ENCODE measurements at places on chromosomes 3 and 15.

DNA sequence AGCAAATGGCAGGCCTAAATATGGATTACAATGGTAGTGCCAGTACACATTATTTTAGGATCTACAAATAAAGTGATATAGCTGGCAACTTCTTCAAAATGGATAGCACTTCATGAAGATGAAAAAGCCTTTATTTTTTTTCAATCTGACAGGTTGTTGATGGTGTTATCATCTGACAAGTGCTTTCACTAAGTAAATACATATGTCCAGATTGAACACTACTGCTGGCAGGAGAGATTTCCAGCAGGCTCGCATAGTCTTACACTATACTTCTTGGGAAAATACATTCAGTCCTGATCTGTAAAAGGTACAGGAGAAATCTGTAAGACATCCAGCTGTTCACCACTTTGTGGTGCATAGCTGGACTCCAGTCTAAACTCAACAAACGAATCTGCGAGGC lies 50.9 kb upstream of the ALCAM start:
- DNase-seq, result no peak

GRCh38 chr3:60764870-60765269 lies 486.4 kb downstream of the FHIT start:
- no peak for DNase-seq

GRCh38 chr3:120693439-120694171 lies 11.6 kb upstream of the HGD start:
- no peak for DNase-seq

DNA sequence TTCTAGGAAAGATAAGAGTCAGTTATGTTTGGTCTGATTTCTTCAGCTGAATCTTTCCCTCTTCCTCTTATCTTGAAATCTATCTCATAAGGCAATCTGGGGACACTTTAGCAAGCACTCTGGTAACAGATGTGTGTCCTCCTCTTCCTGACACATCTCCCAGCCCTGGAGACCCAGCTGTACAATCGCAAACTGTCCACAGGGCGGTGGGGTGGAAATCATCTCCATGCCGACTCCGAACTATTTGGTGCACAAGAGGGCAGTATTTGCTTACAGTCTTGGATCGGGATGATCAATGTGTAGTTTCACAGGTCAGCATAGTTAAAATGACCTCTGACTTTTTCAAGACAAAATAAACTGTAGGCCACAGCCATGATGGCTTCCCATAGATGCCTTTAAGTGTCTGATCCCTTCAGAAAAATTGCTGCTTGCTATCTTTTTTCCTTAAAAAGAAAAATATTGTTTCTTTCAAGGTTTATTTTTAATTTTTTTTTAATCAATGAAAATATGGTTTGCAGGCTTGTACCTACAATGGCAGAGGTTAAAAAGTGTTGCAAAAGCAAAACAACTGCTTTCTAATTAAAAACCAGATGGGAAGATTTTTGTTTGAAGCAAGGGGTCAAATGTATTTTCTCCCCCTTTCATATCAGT lies 17.7 kb downstream of the EEFSEC start:
- DNase-seq, result no peak

- no peak for DNase-seq
These were observed 274.7 kb downstream of the RBMS3 start for GRCh38 chr3:29555590-29555989.

DNA sequence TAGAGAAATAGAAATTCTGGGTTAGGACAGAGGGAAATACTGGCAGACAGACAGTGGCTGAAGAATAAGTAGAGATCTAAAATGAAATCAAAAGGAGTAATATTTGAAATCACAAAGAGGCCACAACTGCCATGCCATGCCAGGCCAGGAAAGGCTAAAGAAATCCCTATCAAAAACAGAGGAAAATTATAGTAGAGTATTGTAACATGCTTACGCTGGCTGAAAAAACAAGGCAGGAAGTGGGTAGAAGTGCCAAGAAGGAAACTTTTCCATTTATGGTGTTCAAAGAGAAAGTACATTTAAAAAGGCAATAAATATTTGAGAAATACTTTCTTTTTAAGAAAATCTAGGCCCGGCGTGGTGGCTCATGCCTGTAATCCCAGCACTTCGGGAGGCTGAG lies 415.7 kb downstream of the PLCL2 start:
- DNase-seq, result no peak

DNA sequence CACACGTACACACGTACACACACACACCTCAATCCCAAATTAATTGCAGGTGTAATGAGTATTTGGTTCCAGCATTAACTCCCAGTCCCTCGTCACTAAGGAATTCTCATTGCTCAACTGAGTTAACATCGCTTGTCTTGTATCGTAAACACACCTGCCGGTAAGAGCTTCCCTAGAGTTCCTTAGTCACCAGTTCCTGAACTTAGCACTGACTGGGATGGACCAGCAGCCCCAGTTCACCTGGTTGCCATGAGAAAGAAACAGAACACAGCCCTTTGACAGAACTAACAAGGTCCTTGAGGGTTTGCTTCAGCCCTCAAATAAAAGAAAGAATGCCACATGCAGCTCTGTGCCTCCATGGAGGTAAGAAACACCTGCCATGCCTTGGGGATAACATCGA lies 66.3 kb upstream of the SLCO3A1 start:
- DNase-seq, result no peak

GRCh38 chr3:147654827-147655226 lies 245.7 kb downstream of the ZIC1 start:
- no peak for DNase-seq

GRCh38 chr3:148992027-148992634 lies 791 bp downstream of the GYG1 start:
- DNase-seq, result no peak

GRCh38 chr3:8658306-8659212 lies 14.0 kb upstream of the SSUH2 start:
- peak; percentile 85 for DNase-seq

GRCh38 chr3:70615286-70615685 lies 302.8 kb upstream of the MDFIC2 start:
- no peak for DNase-seq

GRCh38 chr3:106208967-106209366 lies 340.2 kb upstream of the CBLB start:
- no peak for DNase-seq

- no peak for DNase-seq
These were observed 527.3 kb downstream of the SHQ1 start for GRCh38 chr3:72320955-72321303.

GRCh38 chr15:41578736-41579383 lies 19.8 kb downstream of the TYRO3 start:
- no peak for DNase-seq

- peak; percentile 38 for DNase-seq
These were observed 121.0 kb upstream of the PRR20G start for GRCh38 chr3:127408684-127409420.

- DNase-seq, result no peak
These were observed 155.6 kb upstream of the HES1 start for GRCh38 chr3:193980326-193980725.

DNA sequence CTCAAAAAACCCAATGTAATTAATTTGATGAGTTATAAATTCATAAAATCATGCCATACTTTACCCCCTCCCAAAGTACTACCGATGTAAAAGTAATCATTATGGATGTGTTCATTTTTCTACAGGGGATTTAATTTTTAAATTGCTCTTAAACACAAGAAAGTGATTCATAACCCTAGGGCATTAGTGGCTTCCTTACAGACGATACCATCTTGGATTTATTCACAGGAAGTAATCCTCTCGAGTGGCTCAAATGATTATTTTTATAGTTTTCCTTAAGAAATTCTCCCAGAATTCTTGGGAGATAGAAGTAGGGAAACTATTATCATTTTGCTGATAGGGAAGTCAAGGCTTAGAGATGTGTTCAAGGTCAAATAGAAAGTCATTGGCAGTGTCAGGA lies 80.9 kb downstream of the PEX5L start:
- no peak for DNase-seq

GRCh38 chr3:78870484-78870883 lies 897.3 kb downstream of the ROBO1 start:
- no peak for DNase-seq

DNA sequence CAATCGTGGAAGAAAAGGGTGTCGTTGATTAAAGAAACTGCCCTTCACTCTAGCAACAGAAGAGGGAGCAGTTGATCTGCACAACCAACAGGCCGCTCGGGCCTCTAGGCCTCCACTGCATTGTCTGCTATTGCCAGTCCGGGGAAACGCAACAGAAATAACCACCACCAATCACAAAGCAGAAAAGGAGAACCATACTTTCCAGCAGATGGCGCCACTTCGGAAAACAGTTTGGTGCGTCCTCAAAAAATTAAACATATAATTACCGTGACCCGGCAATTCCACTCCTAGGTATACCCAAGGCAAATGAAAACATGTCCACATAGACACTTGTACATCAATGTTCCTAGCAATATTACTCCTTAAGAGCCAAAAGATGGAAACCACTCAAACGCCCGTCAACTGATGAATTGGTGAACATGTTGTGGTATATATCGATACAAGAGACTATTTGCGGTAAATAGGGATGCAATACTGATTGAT lies 154.1 kb downstream of the TJP1 start:
- no peak for DNase-seq

DNA sequence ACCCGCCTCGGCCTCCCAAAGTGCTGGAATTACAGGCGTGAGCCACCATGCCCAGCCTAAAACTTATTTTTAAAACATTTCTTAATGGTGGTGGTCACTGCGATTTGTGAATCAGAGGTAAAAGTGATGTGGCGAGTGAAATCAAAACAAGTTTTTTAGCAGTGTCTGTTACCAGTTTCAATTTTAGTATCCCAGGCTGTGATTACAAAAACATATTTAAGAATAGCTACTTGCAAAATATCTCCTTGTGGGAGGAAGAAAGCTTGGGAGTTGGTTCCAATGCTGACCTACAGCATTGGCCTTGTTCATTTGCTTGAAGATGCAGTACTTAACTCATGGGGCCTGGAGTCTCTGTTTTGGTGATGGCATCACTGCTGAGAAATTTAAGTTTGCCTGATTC lies 4.5 kb downstream of the RAB7A start:
- DNase-seq, result no peak

DNA sequence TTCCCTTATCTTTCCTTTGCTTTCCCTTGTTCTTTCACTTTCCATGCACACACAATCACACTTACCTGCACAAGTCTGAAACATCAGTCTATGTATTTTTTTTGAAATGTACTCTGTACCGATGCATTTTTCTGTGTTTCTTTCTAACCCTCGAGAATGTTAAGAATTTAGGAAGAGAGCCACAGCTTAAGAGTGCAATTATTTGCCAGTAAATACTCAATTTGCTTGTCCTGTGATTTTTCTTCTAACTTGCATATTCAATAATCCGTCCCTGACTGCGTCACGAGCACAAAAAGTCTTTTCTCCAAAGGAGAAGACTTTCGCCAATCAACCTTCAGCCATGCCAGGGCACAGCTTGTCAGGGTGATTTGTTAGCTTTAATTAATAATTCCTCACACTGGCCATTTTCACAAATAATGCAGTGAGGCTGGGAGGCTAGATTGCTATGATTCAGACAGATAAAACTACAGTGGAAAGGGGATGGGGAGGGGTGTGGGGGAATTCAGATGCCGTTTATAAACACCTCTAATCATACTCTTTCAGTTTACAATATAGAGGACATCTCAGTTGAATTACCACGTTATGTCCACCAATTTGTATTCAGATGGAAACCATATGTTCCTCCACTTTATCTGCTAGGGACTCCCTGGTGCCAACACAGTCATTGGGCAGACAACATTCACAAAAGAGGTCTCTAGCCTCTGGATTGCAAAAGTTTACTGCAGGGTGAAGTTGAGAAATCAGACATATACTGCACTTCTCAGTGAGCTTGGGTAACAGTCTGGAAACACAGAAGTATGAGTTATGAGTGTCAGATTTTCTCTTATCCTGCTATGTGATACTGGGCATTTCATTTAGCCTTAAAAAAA lies 388.0 kb downstream of the ZBTB20 start:
- DNase-seq, result no peak

- no peak for DNase-seq
These were observed 737.7 kb upstream of the ALCAM start for GRCh38 chr3:104629038-104629437.

DNA sequence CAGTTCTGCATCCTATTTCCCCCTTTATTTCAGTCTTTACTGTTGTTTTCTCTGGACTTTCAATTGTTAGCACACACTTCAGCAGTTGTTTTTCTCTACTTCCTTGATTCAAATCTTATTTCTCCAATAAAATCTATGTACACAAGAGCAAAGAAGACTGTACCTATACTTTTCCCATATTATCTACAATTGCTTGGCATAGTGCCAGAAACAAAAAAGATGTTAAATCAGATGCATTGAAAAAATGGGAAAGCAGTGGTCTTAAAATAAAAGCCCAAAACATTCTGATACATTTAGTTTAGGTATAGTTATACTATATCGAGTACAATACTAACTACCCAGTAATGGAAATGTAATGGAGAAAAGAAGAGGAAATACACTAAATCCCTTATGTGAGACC lies 265.1 kb downstream of the UBE2E2 start:
- DNase-seq, result no peak

- peak; percentile 38 for DNase-seq
These were observed 24.9 kb downstream of the ALS2CL start for GRCh38 chr3:46668591-46668990.

DNA sequence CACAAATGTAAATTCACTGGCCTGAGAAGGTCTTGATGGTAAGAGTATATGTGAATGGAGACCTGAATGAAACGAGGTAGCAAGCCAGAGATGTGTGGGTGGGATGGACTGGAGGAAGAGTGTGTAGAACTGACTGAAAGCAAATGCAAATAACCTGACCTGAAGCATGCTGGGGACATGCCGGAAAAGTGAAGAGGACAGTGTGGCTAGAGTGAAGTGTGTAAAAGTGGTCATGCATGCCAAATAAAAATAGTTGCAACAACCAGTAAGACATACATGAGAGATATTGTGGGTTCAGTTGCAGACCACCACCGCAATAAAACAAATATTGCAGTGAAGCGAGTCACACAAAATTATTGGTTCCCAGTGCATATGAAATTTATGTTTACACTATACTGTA lies 82.3 kb downstream of the LPP start:
- no peak for DNase-seq

DNA sequence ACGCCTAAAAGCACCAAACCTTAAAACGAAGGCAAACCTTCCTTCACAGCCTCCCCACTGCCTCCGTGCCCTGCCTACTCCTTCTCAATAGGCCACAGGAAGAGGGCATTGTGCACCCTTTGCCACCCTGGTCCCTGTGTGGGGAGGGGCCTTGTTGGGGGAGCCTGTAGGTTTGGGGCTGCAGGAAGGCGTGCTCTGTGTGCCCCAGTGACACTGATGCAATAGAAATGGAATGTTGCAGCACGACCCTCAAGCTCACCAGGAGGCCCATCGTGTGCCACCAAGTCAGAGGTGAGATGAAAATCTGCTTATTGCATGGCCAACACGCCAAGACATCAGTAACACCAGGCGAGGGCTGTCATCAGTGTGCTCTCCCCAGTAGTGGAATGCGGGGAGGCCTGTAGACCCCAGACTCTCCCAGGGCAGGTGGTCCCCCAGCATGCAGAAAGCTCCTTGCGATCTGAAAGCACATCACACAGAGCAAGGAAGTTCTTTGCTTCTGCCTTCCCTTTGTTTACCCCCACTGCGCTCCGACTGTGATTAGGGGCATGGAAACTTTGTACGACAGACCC lies 86.2 kb downstream of the ASB7 start:
- DNase-seq, result no peak
